ENCODE measurements at places on chromosomes 6 and 20. TPM values are rescaled to one million over a fixed set of nuclear protein-coding genes. Genes with fewer than 3 reads are reported as not detected.

- no peak for DNase-seq
Measured at GRCh38 chr20:7744411-7744810, 195.8 kb downstream of the HAO1 start.

DNA sequence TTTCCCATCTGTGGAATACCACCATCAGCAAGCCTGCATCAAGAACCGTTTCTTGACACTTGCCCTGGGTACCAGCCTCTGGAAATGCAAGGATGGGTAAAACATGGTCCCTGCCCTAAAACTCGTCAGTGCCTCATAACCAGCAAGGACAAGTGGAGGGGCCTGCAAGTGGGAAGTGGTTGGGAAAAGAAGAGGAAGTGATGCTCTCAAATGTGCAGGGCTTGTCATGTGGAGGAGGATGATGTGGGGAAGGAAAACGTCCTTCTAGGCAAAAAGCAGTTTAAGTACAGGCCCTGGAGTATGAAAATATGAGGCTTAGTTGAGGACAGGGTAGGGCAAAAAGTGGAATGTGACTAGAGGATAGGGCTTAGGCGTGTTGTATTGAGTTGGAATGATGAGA, 19.0 kb downstream of the RREB1 start:
- no peak for DNase-seq

DNA sequence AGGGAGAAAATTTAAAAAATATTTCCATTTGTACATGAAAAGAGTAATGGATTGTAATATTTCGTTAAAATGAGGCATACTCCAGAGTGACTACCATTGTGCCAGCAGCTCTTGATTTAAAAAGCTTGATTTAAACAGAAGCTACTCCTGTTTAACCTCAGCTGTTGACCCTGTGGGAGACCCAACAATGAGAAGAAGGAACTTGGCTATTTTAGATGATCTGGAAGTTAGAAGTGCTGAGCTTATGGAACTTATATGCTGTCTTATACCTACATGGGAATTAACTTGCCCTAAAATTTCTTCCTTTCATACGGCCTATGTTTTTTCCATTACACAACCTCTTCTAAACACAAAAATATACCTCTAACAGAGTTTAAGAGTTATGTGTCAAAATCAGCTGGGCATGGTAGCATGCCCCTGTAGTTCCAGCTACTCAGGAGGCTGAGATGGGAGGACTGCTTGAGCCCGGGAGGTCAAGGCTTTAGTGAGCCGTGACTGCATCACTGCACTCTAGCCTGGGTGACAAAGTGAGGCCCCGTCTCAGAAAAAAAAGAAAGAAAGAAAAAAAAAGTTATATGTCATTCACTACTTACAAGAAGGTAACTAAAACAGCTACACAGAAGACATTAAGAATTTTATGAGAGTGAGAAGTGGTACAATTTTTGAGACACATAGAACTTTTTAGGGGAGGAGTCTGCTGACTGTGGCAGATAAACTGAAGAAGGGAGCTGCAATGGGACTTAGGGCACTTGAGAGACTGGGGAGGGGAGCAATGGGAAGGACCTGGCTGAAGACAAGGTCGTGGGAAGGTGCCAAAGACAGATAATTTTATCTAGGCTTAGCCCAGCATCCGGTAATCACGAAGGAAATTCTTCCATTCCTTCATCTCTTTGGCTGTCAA, 139.9 kb downstream of the MYB start:
- no peak for DNase-seq

GRCh38 chr20:61758564-61759200, 307.0 kb downstream of the TAF4 start:
- no peak for DNase-seq

DNA sequence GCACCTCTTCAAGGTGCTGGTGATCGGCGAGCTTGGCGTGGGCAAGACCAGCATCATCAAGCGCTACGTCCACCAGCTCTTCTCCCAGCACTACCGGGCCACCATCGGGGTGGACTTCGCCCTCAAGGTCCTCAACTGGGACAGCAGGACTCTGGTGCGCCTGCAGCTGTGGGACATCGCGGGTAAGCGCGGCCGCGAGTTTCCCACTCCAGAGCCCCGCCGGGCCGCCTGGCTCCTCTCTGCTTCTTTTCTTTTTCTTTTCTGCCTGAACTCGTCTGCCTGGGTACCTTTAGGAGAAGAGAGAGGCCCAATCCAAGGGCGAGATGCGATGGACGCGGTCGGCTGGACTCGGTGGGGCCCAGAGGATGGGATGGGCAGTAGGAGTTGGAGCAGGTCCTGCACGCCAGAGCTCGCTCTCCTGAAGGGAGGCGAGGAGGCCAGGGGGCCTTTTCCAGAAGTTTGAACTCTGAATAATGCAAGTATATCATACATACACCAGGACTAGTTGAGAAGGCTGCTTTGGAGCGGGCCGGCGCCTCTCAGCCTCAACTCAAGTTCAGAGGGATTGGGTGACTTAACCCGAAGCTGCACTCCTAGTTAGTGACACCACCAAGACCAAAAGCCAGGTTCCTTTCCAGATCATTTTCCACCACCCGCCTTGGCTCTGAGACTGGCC, 445 bp downstream of the RAB32 start:
- peak; percentile 84 for DNase-seq

DNA sequence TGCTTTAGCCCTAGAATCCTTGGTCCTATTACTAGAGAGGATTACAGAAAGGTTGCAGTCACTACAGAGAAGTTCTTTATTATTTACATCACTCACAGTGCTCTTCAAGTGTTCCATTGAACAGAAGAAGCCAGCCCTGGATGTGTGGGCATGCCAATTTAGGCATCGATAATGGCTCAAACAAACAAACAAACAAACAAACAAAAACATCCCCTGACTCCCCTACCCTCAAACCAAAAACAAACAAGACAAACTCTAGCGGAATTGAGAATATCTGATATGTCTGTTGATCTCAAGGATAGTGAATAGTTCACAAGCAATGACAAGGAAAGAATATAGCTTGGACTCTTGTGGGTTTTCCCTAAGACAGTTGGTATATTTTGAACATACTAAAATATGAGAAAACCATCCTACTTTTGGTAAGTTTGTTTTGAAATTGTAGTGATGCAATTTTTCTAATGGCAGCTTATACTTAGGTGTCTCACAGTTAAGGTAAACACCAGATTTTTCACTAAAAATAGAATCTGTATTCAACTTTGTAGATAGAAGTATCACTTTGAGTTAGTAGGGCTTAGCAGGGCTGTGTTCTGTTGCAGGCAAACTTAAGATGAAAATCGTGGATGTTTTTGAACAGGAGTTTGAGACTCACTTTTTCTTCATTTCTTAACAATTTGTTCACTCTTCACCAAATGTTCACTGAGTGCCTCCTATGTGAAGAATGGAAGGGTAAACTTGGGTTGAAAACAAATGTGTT, 92.8 kb upstream of the FAM184A start:
- DNase-seq: no peak

DNA sequence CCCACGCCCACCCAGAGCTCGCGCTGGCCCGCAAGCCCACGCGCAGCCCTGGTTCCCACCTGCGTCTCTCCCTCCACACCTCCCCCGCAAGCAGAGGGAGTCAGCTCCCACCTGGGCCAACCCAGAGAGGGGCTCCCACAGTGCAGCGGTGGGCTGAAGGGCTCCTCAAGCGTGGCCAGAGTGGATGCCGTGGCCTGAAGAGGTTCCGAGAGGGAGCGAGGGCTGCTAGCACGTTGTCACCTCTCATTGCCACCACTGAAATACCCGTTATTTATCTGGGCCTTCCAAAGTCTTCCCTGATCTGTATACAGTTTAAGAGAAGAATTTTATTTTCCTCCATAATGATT, 88.3 kb upstream of the MYLIP start:
- no peak for DNase-seq

GRCh38 chr20:63361519-63362435, 628 bp upstream of the CHRNA4 start:
- no peak for DNase-seq

DNA sequence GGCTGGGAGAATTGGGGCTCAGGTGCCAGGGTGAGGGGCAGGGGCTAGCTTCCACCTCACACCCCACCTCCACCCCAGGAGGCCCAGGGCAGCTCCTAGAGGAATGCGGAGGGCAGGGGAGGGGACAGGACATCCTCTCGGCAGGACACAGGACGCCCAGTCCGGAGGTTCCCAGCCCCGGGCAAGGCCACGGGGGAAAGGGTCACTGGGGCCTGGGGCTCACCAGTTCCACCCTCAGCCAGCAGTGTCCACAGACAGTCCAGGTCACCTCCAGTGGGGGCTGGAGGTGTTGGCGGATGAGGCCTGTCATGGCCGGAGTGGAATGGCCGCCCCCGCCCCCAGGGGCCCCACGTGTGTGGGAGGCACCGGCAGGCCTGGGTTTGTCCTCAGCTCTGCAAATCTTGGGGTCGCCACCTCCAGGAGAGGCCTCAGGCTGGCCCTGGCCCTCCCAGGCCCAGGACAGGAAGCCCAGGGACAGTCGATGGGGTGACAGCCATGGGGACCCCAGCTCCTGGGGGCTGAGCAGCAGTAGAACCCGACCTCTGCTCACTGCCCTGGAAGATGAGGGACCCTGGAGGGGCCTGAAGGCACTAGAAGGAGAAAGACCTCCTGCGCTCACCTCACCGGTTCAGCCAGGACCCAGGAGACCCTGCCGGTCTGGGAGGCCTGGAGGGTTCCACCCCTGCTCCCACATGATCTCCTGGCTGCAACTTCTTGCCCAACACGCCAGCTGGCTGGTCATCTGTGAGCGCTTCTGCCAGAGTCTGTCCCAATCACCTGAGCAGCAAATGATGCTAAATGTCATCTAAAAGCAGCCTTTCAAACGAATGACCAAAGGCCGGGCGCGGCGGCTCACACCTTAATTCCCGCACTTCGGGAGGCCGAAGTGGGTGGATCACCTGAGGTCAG, 13.0 kb upstream of the ABHD16B start:
- DNase-seq: peak; percentile 1

GRCh38 chr6:37490536-37491170, 9.0 kb downstream of the CCDC167 start:
- no peak for DNase-seq

DNA sequence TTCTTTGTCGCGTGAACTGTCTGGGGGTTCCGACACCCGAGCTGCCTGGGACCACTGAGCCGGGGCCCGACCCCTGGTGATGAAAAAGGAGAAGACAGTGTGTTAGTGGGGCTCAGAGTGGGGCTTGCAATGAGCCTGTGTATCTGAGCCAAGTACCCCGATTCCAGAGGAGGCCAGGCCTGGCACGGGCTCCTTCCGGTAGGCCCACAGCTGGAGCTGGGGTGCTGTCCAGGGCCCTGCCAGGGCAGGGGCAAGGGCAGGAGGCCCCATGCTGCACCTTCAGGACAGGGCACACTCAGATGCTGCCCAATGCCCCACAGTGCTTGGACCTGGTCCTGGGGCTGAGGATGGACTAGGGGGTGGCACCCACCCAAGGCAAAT, 89.4 kb downstream of the TAF4 start:
- DNase-seq: no peak

DNA sequence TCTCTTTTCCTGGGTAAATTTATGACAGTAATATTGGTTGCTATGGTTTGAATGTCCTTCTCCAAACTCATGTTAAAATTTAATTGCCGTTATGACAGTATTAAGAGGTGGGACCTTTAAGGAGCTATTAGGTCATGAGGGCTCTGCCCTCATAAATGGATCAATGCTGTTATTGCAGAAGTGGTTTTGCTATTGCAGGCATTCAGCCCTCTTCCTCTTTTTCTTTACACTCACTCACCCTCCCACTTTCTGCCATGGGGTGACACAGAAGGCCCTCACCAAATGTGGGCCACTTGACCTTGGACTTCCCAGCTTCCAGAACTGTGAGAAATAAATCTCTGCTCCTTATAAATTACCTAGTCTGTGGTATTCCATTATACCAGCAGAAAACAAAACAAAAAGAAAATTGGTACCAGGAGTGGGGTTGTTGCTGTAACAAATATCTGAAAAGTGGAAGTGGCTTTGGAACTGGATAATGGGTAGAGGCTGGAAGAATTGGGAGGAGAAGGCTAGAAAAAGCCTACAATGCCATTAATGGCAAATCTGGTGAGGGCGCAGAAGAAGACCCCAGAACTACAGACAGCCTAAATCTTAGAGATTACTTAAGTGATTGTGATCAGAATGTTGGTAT, 24.8 kb upstream of the IGF2R start:
- no peak for DNase-seq

GRCh38 chr20:38831995-38832620, 26.6 kb downstream of the PPP1R16B start:
- no peak for DNase-seq

DNA sequence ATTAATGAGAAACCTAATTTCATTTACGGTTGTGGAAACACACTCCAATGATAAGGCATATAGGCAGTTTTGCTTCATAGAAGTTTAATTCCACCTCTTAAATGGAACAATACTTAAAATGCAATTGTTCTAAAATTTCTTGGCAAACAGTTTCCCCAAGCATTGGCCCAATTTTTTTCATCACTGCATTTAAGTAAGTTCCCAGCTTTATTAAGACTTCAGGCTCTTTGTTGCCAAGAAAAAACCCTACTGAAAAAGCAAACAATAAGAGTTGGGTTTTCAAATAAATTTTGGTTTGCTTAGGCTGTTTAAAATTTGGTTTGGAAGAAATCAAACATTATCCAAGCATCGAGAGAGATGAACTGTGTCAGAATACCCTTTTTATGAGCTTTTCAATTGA, 690.9 kb upstream of the NRSN1 start:
- DNase-seq: no peak

GRCh38 chr6:46792635-46793034, 554 bp upstream of the MEP1A start:
- DNase-seq: no peak

GRCh38 chr6:29142309-29142708, 28.4 kb upstream of the OR2J2 start:
- DNase-seq: no peak

- peak; percentile 68 for DNase-seq
Measured at GRCh38 chr6:30752157-30752927, 8.0 kb upstream of the IER3 start.

DNA sequence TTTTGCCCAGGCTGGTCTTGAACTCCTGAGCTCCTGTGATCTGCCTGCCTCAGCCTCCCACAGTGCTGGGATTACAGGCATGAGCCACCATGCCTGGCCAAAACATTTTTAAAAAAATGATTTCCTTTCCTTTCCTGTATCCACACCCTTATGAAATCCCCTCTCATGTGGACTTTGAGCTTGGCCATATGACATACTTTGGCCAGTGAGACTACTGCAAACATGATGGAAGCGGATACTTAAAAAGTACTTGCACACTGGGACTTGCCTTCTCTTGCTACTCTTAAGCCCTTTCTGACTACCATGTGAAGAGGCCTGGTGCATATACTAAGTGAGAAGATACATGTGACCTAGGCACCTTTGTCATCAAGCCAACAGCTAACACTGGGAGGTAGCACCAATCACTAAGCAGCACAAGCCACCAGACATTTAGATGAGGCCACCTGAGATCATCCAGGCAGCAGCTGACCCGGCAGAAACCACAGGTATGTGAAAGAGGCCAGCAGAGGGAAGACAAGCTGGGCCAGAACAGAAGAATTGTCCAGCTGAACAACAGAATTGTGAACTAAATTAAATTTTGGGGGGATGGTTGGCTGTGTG, 78.5 kb upstream of the HDAC2 start:
- DNase-seq: no peak

The NR2E1 gene
- not detected for polyA plus RNA-seq

The MMP24 gene
- 3.9 TPM for polyA plus RNA-seq

The ATP6V1G2 gene
- polyA plus RNA-seq: 9.1 TPM

The DNAH8 gene
- polyA plus RNA-seq: 0.01 TPM

The COL19A1 gene
- polyA plus RNA-seq: 3.4 TPM

The PAK5 gene
- 1.6 TPM for polyA plus RNA-seq

All from large intestine (tissue), 12 donors.